ENCODE measurements at places on chromosomes 16 and 17. TPM values are rescaled to one million over a fixed set of nuclear protein-coding genes. Genes with fewer than 3 reads are reported as not detected.

The EEF2K gene
- 16.9 TPM for total RNA-seq

The FGF11 gene
- 10.7 TPM for total RNA-seq

The MYH11 gene
- total RNA-seq: 0.05 TPM

- peak; percentile 9 for DNase-seq
Measured at GRCh38 chr17:63988741-63989621, 9.2 kb upstream of the PRR29 start.

DNA sequence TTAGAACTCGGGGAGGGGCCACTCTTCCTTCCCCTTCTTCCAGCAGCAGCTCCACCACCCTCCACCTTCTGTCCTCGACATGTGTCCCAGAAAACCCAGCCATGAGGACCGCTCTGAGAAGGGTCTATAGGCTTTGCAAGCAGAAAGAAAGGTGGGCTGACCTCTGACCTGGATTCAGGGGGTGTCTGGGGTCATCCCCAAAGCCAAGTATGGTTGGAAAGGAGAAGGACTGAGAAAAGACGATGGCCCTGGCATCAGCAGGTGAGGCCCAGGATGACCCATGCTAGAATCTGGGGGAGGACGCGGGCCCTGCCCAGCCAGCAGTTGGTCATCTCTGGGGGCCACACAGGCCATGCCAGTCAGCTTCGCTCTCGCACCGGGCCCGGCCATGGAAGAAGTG, 6.1 kb upstream of the SMIM5 start:
- DNase-seq: no peak

DNA sequence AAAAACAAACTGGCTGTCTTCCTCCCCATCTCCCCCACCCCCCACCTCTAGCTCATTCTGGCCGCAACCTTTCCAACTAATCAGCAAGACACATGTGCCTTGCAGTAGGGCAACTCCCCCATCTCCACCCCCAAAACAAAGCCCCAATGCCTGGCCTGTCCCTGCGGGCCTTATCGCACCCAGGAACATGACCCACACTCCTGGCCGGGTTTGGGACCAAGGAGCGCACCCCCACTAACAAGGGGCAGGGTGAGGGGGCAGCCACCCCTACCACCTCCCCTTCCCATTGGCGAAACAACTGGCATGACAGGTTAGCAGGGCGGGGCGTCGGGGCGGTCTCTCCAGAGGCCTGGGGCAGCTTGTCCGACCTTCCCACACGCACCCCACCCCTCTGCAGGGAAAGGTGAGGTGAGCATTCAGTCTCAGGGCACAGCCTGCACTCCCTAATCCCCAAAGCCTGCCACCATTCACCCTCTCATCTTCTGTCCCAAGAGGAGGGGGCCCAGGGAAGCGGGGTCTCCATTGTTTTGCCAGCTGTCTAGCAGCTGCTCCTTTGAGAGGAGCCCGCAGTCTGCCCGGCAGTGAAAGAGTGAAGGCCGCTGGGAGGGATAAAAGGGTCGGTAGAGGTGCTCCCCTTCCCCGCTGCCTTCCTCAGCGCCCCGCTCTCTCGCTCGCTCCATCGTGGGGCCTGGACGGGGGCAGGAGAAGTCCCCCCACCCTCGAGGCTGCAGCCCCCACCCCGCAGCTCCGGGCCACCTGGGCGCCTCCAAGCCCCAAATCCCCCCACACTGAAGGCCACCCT, 765 bp downstream of the MYO18A start:
- DNase-seq: peak; percentile 29

GRCh38 chr17:50365649-50366393, 7.2 kb downstream of the MRPL27 start:
- DNase-seq: no peak

DNA sequence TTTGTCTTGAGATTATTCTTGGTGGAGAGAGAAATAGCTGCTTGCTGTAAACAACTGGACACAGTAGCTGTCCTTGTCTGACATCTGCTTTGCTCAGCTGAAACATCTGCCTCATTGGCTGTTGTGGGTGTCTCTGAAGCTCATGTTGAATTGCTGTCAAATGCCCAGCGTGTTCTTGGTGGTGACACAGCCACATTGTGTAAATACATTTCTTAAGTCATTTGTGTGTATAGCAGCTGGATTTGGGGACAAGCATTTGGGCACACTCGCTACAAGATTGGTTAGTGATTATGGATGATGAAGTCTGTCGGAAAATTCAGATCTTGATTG, 5.3 kb downstream of the FAM234A start:
- DNase-seq: no peak
